Upper lobe of left lung (tissue), 6 donors: ENCODE measurements at places on chromosomes 4 and X.

- DNase-seq: no peak
Measured at GRCh38 chr4:66331761-66332160, 661.5 kb upstream of the EPHA5 start.

DNA sequence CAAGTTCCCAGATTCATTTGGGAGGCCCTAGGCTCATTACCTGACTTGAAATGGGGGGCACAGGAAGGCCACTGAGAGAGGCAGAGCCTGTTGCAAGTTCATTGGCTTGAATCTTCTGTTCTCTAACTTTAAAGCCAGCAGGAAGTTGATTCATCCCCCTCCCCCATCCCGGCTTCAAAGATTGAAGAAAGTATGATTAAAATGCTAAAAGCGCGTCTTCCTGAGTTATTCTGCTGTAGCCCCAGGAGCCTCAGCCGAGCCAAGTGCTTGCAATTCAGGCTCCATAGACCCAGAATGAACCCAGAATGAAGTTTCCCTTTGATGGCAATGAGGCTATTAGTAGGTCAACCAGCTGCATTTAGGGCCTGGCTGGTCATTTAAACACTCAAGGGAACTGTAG is 14.7 kb downstream of the CHST7 start:
- no peak for DNase-seq

GRCh38 chr4:14871676-14872430 is 130.4 kb upstream of the CPEB2 start:
- no peak for DNase-seq

GRCh38 chr4:1969928-1970723 is 38.6 kb downstream of the NELFA start:
- no peak for DNase-seq

DNA sequence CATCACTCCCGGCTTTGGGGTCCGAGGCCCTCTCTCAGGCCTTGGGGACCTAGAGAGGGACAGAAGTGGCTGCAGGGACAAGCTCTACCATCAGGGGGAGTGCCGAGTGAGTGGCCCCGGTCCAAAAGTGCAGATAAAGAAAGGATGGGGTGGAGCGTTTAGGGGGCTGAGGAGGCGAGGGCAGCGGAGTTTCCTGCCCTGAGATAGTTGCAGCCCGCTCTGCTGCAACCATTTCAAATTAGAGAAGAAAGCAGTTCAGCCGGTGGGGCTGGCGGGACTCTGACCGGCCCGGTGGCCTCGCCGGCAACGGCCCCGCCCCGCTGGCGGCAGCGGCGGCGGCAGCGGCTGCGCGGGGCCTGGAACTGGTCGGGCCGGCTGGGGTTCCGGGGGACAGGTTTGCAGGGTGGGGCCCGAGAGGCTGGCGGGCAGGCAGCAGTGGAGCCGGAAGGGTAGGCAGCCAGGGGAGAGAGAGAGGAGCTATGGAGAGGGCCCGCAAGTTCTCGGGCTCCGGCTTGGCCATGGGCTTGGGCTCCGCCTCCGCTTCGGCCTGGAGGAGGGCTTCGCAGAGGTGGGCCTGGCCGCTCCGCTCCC is 7.6 kb downstream of the DLG3 start:
- DNase-seq: peak; percentile 40

DNA sequence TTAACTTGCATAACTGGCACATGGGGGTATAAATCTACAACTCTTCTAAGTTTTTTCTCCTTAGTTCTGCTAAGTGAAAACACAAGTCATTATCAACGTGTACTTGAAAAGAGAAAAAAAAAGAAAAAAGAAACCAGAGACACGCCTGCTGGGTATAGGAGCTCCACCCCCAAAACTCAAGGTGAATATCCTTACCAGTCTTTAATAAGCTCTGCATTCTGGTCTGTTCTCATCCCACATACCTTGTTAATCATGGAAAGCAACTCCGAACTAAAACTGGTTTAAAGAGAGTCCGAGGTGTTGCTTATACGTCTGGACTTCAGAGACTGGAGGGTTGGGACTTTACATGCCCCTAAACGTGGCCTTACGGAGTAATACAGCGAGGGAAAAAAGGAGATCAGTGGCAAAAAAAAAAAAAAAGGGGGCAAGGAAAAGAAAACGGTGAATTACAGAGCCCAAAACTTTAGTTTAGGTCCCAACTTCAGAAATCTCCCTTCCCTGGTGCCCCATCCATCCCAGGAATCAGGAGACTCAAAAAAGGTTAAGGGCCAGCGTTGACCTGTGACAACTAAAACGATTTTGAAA is 1.0 kb downstream of the PGRMC2 start:
- no peak for DNase-seq

DNA sequence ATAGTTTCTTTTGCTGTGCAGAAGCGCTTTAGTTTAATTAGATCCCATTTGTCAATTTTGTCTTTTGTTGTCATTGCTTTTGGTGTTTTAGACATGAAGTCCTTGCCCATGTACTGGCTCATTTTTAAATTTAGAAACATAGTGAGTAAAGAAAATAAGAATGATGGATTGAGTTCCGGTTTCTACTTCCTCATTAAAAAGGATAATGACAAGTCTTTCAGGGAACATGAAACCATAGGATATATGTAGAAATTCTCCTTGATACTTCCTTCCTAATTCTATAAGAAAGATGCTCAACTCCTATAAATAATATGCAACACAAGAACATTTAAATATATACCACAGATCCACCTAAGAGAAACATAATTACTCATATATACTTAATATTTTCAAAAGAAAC is 240.9 kb downstream of the BANK1 start:
- DNase-seq: no peak

- DNase-seq: no peak
Measured at GRCh38 chrX:39874202-39874816, 223.4 kb downstream of the BCOR start.

DNA sequence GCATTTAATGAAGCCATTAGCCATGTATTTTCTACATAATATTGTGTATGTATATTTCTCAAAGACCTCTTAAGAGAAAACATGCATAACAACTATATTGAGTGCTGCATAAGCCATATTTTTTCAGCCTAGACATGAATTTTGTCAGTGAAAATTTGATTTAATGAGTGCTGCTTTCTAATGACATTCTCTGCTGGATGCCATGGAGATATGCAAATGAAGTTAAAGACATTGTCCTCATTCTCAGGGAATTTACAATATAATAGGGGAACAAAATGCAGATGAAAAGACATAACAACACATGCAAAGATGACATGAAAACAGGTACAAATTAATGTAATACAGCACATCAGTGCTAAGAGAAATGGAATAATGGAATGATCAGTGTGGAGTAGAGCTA is 118.7 kb downstream of the ATOH1 start:
- DNase-seq: no peak

- no peak for DNase-seq
Measured at GRCh38 chr4:108696160-108696559, 45.8 kb downstream of the OSTC start.

DNA sequence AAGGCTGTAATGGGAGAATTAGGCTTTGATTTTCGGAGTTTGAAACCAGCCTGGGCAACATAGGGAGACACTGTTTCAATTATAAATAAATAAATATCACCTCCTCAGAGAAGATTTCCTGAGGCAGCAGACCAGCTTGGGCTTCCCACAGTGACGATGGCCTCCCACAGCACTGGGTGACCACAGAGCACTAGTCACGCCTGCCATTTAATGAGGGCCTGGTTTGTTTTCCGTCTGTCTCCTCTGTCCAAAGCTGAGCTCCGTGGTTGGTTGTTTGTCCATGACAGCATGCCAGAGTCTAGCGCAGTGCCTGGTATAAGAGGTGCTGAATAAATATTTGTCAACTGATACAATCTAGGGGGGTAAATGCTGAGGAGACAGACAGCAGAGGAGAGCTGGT is 10.4 kb upstream of the PDGFRA start:
- DNase-seq: no peak

DNA sequence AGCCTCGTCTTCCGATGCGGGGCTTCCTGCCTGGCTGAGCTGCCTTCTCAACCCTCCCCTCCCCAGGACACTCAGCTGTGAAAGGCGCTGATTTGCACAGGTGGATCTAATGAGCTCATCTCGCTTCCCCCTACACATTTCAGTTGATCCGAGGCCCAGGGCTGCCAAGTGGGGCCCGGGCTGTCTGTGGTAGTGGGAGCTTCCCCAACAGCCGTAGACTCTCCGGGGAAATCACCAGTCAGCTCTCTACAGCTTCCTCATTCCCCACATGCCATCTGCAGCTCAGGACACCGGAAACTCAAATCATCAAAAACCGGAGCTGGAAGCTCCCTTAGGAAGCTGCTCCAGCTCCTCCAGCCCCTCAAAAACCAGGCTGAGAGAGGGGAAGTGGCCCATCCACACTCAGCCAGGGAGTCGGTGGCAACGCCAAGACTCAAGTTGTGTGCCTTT is 56.2 kb downstream of the SMIM20 start:
- DNase-seq: no peak

DNA sequence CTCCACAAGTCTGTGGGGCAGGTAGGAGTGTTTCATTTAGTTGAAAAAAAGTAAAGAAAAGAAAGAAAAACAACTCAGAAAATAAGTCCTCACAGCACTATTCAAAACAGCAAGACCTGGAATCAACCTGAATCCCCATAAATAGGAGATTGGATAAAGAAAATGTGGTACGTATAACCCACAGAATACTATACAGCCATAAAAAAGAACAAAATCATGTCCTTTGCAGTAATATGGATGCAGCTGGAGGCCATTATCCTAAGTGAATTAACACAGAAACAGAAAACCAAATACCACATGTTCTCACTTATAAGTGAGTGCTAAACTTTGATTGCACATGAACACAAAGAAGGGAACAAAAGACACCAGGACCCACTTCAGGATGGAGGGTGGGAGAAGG is 71.9 kb downstream of the ARSJ start:
- no peak for DNase-seq
